MM.1S (cell line): ENCODE measurements at places on chromosomes 3 and 15.
A peak's percentile ranks its signal among the peaks of the same experiment; 100 is the strongest.

DNA sequence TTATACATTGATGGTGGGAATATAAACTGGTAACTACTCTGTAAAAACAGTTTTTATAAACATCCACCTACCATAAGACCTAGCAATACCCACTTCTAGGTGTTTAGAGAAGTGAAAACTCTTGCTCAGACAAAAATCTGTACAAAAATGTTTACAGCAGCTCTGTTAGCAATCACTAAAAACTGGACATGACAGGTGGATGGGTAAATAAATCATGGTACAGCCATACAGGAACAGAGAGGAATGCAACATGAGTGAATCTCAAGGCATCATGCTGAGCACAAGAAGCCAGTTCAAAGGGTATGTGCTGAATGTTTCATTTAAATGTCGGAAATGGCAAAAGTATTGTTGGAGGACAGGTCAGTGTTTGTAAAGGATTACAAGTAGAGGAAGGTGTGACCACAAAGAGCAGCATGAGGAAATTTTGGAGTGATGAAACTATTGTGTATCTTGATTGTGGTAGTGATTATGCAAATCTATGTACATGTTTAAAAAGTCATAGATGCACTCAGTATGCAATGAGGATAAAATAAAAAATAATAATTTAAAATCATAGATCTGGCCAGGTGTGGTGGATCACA is 2.8 kb upstream of the RNU5A-1 start:
- no peak for DNase-seq

GRCh38 chr3:133973249-133973980 is 56.3 kb downstream of the SLCO2A1 start:
- DNase-seq, result no peak

DNA sequence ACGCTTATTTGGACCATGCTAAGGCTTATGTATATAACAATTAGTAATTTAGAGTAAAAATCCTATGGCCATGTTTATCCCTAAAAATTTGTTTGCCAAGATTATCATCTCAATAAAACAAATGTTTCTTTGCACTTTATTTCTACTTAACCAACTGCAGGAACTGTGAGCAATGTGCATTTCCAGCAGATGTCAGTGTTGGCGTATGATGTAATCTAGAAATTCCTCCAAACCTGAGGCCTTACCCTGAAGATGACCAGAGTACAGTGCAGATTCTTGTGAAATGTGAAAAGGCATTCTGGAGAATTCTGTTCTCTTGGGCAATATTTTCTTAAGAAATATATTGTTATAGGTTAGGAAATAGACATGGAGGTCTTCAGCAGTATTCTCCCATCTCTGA is 205.9 kb downstream of the MBNL1 start:
- DNase-seq, result peak; percentile 33

- no peak for DNase-seq
Measured at GRCh38 chr3:49707113-49707480, 12.4 kb downstream of the AMIGO3 start.

DNA sequence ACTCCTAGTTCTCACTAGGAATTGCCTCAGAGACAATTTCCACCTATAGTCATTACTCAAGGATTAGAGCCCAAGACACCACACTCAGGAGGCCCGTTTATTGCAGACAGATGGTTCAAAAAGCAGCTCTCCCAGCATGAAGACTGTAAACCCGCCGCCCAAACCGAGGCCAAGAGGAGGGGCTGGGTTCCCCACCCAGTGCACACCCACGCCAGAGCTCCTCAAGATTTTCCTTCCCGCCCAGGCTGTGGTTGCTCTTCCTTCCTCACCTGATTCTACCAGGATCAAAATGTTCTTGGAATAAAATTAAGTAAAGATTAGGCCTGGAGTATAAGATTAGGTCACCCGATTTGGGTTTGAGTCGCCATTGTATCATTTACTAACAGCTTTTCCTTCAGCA is 364.4 kb downstream of the MECOM start:
- DNase-seq, result no peak

- no peak for DNase-seq
Measured at GRCh38 chr15:77575203-77575934, 57.3 kb downstream of the LINGO1 start.
